ENCODE measurements at places on chromosomes 3 and 15.

- no peak for DNase-seq
These were observed 133.8 kb downstream of the EPHB1 start for GRCh38 chr3:134928819-134929218.

GRCh38 chr3:54557538-54558428, 370.1 kb downstream of the LRTM1 start:
- no peak for DNase-seq

- no peak for DNase-seq
These were observed 109.4 kb upstream of the TSPAN3 start for GRCh38 chr15:77180270-77180669.

DNA sequence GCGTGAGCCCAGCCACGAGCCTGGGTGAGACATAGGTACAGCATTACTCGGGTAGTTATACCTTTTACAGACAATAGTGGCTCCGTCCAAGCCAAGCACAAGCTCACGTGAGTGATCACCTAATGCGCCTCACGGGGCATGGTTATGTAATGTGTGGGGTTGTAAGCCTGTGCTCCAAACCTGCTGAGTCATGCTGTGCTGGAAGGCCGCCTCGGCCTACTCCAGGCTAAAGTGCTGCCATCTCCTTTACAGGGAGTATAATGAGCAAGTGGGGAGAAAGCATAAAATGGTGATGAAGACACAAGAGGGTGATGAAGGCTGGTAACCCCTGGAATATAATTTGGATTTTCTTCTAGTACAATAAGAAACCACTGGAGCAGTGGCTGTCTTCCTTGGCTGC, 175.8 kb upstream of the STT3B start:
- DNase-seq = no peak

DNA sequence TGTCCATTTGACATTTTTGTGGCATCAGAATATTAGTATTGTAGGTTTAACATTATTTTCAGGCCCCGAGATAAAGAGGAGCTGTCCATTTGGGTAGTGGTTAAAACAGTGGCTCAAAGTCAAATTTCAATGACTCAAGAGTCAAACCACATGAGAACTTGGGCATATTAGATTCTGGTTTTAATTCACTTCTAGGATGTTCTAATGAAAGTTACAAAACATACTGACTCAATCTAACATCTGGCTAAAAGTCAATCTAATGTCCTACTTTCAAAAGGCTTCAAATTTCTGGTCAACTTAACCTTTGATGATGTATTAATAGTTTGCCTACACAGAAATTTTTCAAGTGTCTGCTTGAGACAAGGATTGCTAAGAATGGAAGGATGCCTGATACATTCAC, 112.4 kb downstream of the ABI3BP start:
- DNase-seq = no peak

DNA sequence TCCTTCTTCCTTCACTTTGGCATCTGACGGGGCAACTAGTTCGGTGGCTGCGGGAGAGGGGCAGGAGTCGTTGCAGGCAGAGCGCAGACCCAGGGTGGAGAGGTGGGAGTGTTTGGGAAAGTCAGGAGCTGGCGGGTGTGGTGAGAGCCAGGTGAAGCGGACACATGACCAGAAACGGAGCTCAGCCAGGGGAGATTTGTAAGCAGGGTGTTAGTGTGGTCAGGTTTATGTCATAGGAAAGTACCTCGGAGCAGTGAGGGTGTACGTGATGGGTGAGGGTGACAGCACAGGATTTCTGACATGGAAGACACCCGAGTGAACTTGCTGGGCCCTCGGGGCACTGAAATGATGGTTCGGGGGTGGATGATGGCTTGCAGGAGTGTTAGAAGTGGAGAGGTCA, 247.4 kb upstream of the TPM1 start:
- no peak for DNase-seq

DNA sequence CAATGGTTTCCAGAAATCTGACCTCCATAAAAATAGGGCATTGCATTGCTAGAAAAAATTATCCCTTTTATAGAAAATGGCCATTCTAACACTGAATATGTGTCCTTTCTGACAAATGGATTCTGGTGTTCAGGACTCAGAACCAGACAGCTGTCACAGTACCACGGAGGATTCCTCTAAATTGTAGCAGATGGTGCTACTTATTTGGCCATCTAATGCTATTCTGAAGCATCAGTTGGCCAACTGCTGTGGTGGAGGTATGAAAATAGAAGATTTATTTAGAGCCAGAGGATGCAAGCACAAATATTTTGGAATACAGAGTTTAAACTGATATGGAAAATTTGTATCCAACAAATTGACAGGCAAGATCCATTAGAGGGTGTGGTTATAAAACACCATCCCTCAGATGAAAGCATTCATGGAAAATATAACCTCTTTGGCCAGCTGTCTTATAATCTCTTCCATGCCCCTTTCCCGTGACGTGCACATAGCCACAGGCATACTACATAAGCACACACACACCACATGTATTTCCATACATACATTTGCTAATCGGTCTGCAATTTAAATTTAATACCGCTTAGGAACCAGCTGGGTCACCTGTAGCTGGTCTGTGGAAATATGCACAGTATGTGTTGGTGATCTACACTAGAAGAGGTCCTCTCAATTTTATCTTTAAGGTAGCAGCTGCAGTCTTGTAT, 302.7 kb upstream of the KCNMB2 start:
- DNase-seq = no peak

GRCh38 chr3:18420555-18420954, 4.6 kb downstream of the SATB1 start:
- no peak for DNase-seq

DNA sequence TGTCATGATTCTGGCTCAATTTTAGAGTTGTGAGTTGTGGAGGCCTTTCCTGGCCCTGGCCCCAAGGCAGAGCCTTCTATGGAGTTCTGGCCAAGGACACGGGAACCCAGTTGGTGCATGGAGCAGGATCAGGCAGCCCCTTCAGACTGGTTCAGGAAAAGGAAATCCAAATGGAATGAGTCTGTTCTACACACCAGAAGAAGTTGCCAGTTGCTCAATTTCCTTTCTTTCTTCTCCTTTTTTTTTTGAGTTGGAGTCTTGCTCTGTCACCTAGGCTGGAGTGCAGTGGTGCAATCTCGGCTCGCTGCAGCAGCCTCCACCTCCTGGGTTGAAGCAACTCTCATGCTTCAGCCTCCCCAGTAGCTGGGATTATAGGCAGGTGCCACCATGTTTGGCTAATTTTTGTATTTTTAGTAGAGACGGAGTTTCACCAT, 28.9 kb upstream of the BHLHE40 start:
- DNase-seq = no peak

GRCh38 chr3:174417573-174417972, 441.6 kb upstream of the NAALADL2 start:
- no peak for DNase-seq

DNA sequence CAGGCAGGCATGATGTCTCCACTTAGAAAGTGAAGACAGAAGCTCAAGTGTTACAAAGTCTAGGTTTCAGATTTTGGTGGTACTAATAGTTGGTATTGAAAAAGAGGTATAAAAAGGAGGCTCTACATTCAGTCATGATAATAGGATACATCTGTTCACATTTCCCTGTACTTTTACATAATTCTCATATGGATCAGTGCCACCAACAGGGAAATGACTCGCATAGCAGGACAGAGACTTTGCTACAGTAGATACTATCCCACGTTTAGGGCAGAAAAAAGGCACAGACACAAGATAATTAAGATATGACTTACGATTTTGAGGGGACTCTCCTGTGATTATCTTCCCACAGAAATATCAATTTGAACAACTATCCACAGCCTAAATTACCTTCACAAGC, 1062.9 kb upstream of the EPHA6 start:
- no peak for DNase-seq

- DNase-seq = no peak
These were observed 69.7 kb upstream of the DCBLD2 start for GRCh38 chr3:98971169-98971681.

DNA sequence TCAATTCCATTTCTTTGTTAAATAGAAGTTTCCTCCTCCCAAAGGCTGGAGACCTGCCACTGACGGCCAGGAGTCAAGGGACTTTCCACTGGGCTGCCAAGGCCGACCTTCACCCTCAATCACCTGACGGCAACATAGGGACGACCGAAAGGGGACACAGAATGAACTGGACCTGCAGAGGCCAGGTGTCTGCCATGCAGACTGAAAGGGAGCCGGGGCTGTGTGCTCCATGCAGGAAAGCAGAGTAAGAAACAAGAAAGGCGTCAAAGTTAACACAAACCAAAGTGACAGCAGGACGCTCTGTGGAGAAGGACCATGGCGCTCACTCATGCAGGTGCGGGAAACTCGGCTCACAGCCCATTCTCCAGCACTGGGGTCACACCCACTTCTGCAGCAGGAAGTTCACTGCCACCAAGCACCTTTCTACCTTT, 26.1 kb downstream of the ZXDC start:
- DNase-seq = no peak

GRCh38 chr15:60510006-60510405, 31.1 kb upstream of the ICE2 start:
- no peak for DNase-seq

DNA sequence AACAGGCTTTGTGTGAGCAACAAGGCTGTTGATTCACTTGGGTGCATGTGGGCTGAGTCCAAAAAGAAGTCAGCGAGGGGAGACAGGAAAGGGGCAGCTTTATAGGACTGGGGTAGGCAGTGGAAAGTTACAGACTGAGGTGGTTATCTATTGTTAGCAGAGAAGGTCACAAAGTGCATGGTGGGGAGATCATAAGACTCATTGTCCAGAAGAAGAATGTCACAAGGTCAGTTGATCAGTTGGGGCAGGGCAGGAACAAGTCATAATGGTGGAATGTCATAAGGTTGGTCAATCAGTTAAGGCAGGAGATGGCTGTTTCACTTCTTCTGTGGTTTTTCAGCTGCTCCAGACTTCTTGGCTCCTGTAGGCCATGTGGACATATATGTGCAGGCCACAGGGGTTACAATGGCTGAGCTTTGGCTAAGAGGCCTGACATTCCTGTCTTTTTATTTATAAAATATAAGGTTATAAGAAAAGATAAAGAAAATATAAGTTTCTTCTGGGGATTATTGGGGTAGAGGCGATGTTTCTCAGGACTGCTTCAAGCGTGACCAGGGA, 69.5 kb upstream of the SNTN start:
- no peak for DNase-seq

GRCh38 chr3:63795438-63795837, 23.7 kb upstream of the C3orf49 start:
- no peak for DNase-seq

DNA sequence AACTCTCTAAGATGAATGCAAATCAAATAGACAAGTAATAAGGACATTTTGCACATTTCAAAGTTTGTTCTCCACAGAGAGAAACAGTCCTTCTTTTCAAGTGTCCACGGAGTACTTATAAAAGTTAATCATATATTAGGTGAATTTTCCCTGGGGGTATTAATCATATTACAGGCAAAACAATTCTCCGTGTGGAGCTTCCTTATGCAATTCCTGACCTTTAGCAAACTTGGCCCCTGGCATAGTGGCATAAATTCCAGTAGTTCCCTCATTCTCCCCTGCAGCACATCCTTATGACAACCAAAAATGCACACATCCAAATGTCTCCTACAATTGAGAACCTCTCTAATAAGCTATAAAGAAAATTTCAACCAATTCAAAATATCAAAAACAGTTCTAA, 34.4 kb downstream of the FSIP1 start:
- DNase-seq = no peak

- DNase-seq = no peak
These were observed 3.8 kb downstream of the ATG3 start for GRCh38 chr3:112557976-112558375.

- DNase-seq = no peak
These were observed 200.3 kb upstream of the ICE2 start for GRCh38 chr15:60679256-60679655.

GRCh38 chr3:61579685-61580084, 18.3 kb downstream of the PTPRG start:
- no peak for DNase-seq

DNA sequence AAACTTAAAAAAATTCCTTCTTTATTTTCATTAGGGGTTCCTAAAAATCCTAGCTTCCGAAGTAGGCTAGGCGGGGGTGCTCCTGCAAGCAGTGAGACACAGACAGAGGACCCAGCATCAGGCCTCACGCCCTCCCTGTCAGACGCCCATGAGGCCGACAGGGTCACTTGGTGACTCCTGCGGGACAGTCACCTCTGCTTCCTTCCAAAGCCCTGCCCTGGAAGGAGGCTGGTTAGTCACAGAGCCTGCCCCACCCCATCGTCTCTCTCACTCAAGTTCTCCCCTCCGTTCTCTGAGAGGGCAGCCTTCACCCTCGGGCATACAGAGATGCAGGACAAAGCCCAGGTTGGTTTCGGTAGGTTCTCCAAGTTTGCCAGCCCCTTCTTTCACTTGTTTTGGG, 38.6 kb downstream of the EHD4 start:
- DNase-seq = no peak

- no peak for DNase-seq
These were observed 94.8 kb downstream of the CD200R1L start for GRCh38 chr3:112751564-112752512.

DNA sequence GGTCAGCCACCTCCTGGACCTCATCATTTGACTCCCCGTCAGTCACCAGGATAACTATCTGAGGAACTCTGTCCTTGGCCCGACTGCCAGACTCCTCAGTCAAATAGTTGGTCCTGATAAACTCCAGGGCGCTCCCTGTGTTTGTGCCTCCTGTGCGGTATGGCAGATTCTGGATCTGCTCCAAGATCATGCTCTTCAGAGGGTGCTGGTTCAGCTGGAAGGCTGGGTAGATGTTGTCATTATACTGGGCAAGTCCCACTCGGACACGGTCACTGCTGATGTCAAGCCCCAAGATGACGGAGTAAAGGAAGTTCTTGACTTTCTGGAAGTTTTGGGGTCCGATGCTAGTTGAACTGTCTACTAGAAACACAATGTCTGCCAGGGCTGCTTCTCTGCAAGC, 31.1 kb upstream of the CAPN7 start:
- no peak for DNase-seq

- DNase-seq = no peak
These were observed 232.9 kb downstream of the TJP1 start for GRCh38 chr15:29589416-29589815.

GRCh38 chr3:81658322-81658997, 103.0 kb downstream of the GBE1 start:
- no peak for DNase-seq

GRCh38 chr3:12973827-12974226, 99.4 kb downstream of the IQSEC1 start:
- no peak for DNase-seq

- no peak for DNase-seq
These were observed 70.2 kb downstream of the ADAMTS9 start for GRCh38 chr3:64617610-64618009.

GRCh38 chr3:38644016-38644661, 5.3 kb downstream of the SCN5A start:
- no peak for DNase-seq

GRCh38 chr3:14371573-14372474, 30.6 kb upstream of the SLC6A6 start:
- no peak for DNase-seq

DNA sequence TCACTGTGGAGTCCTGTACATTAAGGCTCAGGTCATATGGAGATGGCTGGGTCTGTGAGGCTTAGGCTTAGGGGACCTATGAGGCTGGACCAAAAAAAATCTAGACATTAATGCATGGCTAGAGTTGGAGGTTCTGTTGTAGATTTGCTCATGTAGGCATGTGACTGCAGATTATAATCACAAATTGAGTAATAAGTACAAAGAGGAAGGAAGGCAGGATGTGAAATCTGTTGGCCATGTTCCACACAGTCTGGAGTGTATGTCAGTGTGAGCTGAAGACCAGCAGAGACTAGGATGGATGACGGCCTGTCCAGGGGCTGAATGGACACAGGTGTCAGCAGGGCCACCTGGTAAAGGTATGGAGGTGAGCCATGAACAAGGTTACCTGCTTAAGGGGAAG, at the start of gene ST3GAL6:
TSS of gene ST3GAL6 (plus strand) at position 265 of the 400 bp plus-strand sequence. CDS start 5,101 bp downstream, outside the sequence.
- peak; percentile 80 for DNase-seq

Measured in SIG-M5 (cell line).